Fibroblast of the aortic adventitia (primary cell): ENCODE measurements at places on chromosomes 16 and 17.
A peak's percentile ranks its signal among the peaks of the same experiment; 100 is the strongest.

DNA sequence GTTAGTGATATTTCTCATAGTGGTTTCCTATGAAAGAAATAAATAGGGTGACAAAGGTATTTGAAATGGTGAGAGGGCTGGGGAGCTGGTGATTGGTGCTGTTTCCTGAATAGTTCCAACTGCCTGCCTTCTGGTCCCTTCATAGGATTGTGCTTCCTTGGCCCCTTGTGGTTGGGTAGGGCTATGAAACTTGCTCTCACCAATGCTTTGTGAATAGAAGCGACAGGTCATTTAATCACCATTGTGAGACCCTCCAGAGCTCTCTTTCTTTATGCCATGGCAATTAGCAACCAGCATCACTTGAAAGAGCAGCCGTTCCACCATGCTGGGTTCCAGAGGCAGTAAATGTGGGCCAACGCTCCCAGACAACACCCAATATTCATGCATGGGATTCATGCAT lies 23.7 kb upstream of the WWOX start:
- DNase-seq, result no peak

DNA sequence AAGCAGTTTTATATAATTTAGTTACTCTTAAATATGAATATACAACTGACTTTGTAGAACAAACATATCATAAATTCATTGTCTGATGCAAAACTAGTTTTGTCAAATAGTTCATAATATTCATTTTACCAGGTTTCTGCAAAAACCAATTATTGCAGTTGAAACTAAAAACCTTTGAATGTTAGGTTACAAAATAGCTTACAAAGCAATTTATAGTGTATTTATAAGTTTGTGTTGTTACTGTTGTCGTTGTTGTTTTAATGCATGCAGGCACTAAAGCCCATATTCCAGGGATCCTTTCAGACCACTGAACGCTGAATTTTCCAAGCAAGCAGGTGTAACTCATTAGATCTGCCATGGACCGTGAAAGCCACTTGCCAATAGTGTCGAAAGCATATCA lies 427.6 kb downstream of the ZFHX3 start:
- no peak for DNase-seq

- no peak for DNase-seq
Observed at GRCh38 chr17:75588596-75589011, 1.0 kb downstream of the MYO15B start.

DNA sequence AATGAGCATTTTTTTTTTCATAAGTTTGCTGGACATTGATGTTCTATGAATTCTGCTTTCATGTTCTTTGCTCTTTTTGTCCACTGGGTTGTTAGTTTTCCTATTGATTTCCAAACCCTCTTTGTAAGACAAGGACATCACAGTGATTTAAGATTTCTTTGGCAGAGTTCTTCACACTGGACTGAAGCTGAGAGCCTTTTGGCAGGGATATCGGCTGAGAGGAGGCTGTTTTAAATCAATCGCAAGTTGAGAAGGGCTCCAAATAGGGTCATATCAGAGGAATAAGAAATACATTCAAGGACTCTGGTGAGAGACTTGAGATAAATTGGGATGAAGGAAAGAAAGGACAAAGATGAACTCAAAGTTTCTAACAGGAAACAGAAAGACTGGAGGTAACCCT lies 165.8 kb upstream of the AXIN2 start:
- peak; percentile 32 for DNase-seq

DNA sequence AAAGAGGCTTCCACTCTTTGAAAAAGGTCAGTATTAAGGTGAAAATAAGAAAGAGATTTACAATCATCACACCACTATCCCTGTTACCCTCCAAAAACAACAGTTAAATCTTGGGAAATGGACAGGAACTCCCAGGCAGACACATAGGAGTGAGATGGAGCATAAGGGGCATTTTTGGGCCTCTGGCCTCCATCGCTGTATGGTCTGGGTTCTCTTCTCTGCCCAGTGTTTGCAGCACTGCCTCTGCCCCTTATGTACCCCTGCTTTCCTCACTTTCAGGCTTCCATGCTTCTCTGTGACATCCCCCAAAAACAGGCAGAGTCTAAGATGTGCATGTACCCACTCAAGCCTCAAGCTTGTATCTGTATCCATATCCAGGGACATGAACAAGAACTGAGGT lies 630 bp upstream of the HOXB2 start:
- no peak for DNase-seq

DNA sequence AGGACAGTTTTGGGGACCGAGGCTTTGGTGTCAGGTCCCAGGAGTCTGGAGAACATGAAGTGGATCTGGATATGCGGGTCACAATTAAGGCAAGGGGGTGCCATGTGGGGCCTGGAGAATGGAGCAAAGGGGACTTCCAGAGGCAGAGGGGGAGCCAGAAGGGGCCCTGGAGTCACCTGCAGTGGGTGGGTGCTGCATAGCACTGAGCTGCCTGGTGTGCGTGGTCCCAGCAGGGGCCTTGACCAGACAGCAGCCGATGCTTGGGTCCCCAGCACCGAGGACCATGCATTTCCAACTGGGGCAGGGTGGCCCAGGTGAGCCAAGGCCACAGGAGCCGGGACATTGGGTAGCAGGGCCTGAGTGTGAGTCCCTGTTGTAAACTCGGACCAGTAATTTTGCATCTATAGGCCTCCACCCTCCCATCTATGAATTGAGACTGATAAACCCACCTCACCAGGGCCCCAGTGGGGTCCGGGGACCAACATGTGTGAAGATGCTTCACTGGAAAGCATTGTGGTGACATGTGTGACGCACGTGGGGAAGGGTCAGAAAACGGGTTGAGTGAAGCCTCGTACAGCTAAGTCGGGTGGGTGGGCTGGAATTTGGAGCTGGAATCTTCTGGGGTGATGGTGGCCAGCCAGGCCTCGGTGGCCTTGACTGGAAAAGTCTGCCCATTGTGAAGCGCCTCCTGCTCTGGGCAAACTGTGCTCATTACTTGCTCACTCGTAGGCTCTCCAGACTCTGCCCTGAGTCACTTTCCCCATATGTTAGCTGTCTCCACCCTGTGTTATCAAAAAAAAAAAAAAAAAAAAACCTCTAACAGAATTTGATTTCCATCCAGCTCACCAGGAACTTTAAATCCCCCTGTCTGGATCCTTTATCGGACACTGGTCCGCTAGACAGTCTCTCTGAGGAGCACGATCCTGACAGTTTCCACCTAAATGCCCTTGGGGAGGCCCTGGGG lies 90.5 kb upstream of the ZNF469 start:
- DNase-seq, result peak; percentile 70

GRCh38 chr17:42378959-42379594 lies 9.2 kb downstream of the STAT3 start:
- peak; percentile 54 for DNase-seq

- no peak for DNase-seq
Observed at GRCh38 chr17:49748791-49749190, 15.1 kb downstream of the FAM117A start.

DNA sequence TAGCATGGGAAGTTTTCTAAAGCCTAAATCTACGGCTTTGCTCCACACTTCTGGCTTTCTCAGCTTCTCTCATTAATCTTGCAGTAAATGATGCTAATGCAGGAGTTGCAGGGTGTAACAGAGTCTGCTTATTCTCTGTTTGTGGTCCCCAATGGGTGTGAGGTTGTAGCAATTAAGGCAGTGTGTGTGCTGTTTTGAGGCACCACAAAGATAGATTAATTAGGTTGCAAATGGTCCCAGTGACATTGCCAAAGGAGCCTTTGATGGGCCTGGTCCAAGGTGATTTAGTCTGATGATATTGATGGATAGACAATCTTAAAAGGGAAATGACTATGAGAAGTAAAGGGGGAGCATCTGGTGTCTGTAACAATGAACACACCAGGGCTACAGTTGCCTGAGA lies 1313.7 kb upstream of the CDH8 start:
- no peak for DNase-seq

- no peak for DNase-seq
Observed at GRCh38 chr17:61205401-61205800, 194.2 kb upstream of the TBX2 start.
